Muscle of back (tissue), 13 donors: ENCODE measurements at places on chromosomes 5 and 9.

DNA sequence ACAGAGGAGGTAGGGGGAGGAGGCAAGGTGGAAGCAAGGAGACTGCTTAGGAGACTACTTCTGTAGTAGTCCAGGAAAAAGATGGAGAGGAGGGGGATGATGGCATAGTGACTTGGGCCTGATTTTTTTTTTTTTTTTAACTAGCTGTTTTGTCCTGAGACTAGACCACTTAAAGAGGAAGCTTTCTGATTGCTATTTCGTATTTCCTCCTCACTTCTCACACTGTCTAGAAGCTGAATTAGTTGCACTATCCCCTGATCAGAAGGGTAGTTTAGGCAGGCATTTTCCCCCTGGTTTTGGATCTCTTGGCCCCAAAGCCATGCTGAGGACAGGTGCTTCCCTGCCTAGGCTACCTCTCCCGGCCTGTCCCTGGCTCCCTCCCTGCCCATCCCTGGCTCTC lies 14.9 kb downstream of the LARP1 start:
- DNase-seq: no peak

GRCh38 chr5:148970228-148970627 lies 92.6 kb downstream of the SH3TC2 start:
- peak; percentile 68 for DNase-seq

DNA sequence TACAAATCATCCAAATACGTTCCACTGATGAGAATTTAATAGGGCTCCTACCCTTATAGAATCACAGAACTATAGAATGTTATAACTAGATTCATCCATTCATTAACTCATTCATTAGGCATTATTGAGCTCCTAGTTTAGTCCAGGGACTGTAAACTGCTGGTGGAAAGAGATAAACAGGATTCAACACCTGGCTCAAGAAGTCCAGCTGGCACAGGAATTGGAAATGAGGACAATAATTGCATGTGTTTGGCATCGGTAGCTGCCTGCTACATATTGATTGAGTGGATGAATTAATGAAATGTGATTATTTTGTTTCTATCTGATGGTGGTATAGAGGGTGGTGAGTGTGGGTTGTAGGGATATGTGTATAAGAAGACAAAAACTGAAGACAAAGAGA lies 100.8 kb upstream of the TLE1 start:
- no peak for DNase-seq

DNA sequence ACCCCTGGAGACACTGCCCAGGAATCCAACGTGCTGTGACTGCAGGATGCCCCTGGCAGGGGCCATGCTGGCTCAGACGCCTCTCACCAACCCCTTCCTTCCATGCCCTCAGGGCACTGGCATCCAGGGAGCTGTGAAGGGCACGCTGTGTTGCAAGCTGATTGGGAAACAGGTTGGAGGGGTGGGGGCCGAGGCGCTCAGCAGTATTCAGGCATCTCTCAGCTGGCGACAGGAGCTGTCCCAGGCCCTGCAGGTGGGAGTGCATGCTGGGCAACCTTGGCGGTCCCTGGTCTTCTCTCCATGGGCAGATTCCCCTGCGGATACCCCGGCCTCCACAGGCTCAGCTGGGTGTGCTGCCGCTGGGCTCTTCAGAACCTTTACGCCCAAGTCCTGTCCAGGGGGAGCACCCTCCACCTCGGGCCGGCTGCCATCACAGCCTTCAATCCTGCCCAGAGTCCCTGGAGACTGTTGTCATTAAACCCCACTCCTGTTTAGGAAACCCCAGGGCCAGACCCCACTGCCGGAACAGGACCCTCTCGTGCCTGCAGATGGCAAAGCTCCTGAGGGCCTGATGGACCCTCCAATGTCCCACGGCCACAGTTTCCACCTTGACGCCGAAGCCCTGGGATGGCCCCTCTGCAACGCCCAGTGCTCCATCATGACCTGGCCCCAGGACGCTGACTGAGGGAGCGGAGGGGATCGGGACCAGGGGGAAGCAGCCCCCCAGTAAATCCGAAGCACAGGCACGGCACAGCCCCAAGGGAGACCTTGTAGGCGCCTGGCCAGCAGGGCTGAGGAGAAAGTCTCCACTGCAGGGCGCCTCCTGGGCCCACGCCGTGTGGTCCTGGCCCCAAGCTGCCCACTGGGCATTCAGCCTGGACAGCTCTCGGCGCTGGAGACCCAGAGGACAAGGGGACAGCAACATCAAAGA lies 9.3 kb downstream of the TPPP start:
- DNase-seq: no peak

DNA sequence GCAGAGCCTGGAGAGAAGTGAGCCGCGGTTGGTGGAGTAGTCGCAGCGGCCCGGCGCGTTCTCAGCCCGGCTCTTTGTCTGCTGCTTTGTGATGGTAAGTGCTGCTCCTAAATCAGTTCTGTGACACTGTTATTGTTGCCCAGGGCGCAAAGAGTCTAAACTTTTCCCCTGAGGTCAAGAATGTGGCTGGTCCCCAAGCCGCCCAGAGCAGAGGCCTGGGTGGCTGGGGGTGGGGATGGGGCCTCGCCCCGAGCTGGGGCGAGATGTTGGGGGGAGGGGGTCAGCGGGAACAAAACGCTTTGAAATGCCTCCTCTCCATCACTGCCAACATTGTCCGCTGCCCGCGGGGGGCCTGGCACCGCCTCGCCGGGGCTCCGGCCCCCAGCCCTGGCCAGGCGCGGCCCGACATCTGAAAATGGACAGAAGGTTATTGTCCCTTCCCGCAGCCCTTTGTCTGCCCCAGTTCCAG lies 11.7 kb upstream of the CERCAM start:
- DNase-seq: no peak

GRCh38 chr5:172642926-172643871 lies 2.1 kb downstream of the NEURL1B start:
- no peak for DNase-seq

DNA sequence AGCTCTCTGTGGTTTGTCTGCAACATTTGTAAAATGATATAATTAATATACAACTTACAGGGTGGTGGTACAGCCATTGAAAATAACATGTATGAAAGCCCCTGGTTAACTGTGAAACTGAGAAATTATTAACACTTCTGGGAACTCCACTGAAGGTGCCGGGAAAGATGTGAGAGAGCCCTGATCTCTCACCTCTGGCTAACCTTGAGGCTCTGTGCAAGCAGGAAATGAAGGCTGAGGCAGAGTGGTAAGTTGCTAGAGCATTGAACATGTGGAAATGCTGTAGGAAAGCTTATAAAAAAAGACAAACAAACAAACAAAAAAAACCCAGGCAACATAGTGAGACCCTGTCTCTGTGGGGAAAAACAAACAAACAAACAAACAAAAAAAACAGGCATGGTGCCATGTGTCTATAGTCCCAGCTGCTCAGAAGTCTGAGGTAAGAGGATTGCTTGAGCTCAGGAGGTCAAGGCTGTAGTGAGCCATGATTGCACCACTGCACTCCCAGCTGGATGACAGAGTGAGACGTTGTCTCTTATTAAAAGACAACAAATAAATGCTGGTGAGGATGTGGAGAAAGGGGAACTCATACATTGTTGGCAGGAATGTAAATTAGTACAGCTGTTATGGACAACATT lies 7.5 kb downstream of the CATSPER3 start:
- DNase-seq: no peak

- no peak for DNase-seq
Measured at GRCh38 chr9:35136866-35137265, 21.2 kb upstream of the ATOSB start.

- DNase-seq: peak; percentile 12
Measured at GRCh38 chr5:34410411-34411139, 245.6 kb upstream of the RAI14 start.

DNA sequence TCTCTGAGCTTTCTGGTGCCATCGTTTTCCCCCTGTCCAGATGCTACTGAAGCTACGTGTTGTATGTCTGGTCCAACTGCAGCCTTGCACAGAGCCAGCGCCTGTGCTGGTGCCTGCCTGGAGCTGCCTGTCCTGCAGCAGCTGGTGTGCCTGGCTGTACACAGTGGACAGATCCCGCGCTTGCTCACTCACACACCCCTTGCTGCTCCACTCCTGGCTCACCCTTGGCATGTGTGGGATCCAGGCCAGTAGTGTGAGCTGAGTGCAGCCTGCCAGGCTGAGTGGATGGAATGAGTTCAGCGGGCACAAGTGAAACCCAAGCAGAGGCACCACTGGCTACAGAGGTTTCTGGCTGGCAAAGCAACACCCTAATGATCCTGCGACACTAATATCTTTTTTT lies 40.4 kb downstream of the FER start:
- peak; percentile 64 for DNase-seq

GRCh38 chr9:115395511-115396021 lies 277.6 kb upstream of the TNC start:
- peak; percentile 29 for DNase-seq

DNA sequence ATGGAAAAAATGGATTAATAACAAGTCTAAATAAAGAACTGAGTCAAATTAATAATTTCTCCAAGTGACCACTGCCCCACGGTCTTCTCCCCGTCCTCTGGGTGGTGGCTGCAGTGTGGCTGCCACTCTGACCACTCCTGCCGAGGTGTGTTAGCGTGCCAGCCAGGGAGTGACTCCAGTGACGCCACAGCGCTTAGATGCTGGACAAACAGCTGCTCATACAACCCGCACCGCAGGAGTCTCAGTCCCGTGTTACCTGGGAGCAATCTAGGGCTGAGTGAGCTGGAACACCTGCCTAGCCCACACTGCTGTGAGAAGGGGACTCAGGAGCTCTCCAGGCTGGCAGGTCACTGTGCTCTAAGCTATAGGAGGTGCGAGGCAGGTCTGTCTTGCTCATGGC lies 10.2 kb downstream of the MAPK9 start:
- DNase-seq: no peak

GRCh38 chr9:124125651-124125977 lies 114.0 kb downstream of the LHX2 start:
- DNase-seq: no peak

DNA sequence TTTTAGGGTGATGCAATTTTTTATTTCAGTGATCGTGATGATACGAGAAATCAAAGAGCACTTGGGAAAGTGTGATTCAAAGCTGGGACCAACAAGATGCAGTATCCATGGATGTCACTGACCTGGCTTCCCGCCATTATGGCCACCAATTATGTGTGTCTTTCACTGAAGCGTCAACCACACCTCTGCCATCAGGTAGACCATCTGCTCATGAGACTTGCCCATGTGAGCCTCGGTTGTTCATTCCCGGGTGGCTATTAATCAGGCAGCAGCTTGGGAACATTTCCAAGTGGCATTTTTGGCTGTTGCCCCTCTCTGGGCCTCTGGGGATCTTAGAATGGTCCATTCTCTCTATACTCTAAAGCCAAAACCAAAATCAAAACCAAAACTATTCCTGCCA lies 436.0 kb upstream of the ADAMTSL1 start:
- DNase-seq: no peak

DNA sequence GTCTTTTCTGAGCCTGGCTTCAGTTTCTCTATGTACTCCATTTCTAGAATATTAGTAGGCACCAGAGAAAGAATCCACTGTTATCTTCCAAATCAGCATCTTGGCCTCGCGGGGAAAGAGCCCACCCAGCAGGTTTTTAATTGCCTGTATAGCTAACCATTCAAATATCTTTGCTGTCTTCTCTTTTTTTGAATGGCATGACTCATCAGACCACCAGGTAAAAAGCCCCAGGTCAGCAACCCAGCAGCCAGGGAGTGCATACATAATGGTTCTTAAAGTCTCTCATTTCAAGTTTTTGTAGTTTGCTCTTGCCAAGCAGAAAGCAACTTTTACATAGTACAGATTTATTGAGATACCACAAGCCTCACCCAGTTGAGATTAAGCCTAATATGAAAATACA lies 50.7 kb downstream of the TMEM167A start:
- no peak for DNase-seq

- DNase-seq: no peak
Measured at GRCh38 chr9:107542411-107543157, 53.0 kb upstream of the KLF4 start.

DNA sequence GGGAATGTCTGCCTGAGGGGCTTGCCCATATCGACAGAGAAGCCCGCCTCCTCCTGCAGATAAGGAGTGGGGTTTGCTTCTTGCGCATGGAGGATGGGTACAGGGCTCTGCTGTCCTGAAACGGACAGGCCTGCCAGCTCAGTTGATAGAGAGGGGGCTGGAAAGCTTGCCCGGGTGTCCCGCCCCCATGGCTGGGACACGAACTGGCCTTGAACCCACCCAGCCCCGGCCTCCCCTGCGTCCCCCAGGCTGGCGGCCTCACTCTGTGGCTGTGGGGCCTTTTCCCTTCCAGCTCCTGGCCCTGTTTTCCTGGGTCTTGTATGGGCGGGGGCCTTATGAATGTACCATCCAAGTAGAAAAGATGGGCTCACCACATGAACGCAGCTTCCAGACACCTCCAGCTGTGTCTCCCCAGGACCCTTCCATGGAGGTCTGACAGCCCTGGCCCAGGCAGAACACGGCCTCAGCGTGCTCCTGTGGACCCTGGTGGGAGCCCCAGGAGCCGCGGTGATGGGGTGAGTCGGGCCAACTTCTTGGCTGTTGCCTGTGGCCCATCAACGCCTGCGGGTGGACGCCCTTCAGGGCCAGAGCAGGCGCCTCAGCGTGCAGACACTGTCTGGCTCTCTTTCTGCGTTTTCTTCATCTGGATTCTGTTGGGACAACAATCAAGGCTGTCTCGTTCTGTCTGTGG lies 15.9 kb upstream of the SLC2A6 start:
- DNase-seq: no peak

- peak; percentile 12 for DNase-seq
Measured at GRCh38 chr9:69497816-69498215, 172.8 kb downstream of the ENTREP1 start.

GRCh38 chr5:160450164-160450932 lies 28.7 kb downstream of the PTTG1 start:
- no peak for DNase-seq

DNA sequence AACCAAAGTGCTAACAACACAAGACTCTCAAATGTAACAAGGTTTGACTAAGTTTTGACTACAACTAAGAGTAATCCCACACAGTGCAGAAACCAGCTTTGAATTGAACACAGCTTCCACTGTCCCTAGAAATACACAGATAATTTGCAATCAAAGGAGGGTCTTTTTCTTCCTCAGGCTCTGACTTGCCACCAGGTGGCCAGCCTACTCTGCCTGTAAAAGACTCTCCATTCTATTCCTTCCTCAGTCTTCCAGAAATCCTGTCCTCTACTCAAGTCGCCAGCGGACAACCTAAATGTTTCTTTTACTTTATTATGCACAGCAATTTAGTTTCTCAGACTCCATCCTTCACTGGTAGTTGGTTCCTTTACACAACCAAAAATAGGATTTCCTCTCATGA lies 32.2 kb upstream of the MCTP1 start:
- no peak for DNase-seq

DNA sequence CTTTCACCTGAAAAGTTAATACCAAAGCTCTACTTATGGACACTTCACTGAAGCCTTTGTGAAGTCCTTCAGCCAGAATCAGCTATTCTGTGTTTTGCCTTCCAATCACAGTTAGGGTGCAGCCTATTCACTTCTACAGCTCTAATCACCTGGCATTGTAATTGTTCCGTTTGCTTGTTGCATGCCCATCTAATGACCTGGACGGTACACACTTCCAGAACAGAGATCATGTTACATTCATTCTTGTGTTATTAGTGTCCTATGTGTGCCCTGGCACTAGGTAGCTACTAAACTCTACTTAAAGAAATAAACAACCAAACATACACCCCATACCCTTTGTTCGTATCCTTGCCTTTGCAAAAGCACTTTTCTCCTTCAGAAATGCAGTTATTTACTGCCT lies 1162.9 kb upstream of the WWC1 start:
- DNase-seq: no peak

- DNase-seq: peak; percentile 24
Measured at GRCh38 chr5:156681265-156681664, 168.8 kb upstream of the PPP1R2B start.
